ENCODE measurements at places on chromosomes 4 and X. TPM values are rescaled to one million over a fixed set of nuclear protein-coding genes. Genes with fewer than 3 reads are reported as not detected.

Gene ARHGAP4
- 16.2 TPM for total RNA-seq

DNA sequence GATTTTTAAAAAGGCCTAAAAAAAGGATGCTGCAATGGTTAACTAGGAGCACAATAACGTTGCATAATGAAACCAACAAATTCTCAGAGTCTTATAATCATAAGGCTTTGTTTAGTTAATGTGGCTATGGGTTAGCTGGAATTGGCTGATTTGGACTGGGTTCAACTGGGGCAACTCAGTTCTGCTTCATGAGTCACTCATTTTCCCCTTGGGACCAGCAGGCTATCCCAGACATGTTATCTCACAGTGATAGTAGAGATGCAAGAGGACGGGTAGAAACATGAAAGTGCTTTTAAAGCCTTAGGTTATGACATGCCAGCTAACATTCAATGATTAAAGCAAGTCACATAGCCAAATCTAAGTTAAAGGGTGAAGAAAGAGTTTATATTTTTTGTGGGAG lies 189.2 kb upstream of the GK2 start:
- no peak for DNase-seq

- DNase-seq, result no peak
These were observed 36.6 kb upstream of the GRPEL1 start for GRCh38 chr4:7104366-7105031.

Gene TRAM1L1
- 6.2 TPM for total RNA-seq

Gene TBC1D8B
- 4.5 TPM for total RNA-seq

Gene ITIH6
- not detected for total RNA-seq

- DNase-seq, result no peak
These were observed 78.9 kb upstream of the PPP2R3B start for GRCh38 chrX:465418-466215.

- peak; percentile 78 for DNase-seq
These were observed 24.8 kb downstream of the CPE start for GRCh38 chr4:165403637-165404036.

- DNase-seq, result no peak
These were observed 40.1 kb downstream of the ARHGEF9 start for GRCh38 chrX:63744850-63745394.

DNA sequence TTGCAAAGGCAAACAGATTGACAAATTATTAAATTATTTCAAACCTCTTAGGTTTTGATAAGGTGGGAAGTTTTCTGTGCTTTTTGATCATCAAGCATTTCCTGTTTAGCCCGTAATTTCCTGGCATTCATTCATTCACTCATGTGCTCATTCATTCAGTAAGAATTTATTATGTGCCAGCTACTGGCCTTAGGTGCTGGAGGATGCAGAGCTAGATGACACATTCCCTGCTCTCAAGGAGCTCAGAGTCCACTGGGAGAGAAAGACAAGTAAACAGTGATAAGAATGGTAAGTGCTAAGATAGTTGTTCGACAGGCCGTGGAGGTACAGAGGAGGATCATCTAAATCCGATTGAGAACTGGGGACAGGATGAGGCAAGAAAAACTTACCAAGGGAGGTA lies 153.0 kb downstream of the DCTD start:
- DNase-seq, result no peak

Gene CT47B1
- not detected for total RNA-seq

GRCh38 chr4:139801895-139802294 lies 136.3 kb downstream of the MGST2 start:
- no peak for DNase-seq

Gene GPR50
- total RNA-seq, result not detected

Gene RAB41
- total RNA-seq, result not detected

GRCh38 chr4:41525129-41525528 lies 12.8 kb upstream of the LIMCH1 start:
- no peak for DNase-seq

GRCh38 chrX:123392921-123393320 lies 208.8 kb downstream of the GRIA3 start:
- DNase-seq, result no peak

- no peak for DNase-seq
These were observed 343.3 kb upstream of the FRG1 start for GRCh38 chr4:189597341-189597740.

DNA sequence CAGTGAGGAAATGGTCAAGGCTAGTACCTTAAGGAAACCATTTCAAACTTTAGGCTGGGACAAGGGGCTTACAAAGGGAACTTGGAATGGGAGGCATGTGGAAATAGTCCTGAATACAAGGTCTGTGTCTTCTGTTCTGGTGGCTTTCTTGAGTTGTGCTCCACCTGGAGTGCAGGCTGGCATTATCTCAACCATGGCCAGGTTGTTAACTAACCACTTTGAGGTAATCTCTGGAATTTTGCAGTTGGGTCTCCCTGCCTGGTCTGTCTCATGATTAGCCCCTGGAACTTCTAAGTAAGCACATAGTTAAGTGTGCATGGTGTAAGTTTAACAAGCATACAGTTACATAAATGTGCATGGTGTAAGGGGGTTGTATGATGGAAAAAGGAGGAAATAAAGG lies 77.5 kb downstream of the PCDH18 start:
- DNase-seq, result no peak
